Activated CD8-positive, alpha-beta memory T cell treated with anti-CD3 and anti-CD28 coated beads for 1 hour (primary cell): ENCODE measurements at places on chromosomes 12 and 14.
A peak's percentile ranks its signal among the peaks of the same experiment; 100 is the strongest.

- peak; percentile 75 for DNase-seq
Observed at GRCh38 chr14:74608959-74609611, 3.0 kb downstream of the LTBP2 start.

GRCh38 chr12:75982169-75982564 is 49.4 kb downstream of the PHLDA1 start:
- no peak for DNase-seq

DNA sequence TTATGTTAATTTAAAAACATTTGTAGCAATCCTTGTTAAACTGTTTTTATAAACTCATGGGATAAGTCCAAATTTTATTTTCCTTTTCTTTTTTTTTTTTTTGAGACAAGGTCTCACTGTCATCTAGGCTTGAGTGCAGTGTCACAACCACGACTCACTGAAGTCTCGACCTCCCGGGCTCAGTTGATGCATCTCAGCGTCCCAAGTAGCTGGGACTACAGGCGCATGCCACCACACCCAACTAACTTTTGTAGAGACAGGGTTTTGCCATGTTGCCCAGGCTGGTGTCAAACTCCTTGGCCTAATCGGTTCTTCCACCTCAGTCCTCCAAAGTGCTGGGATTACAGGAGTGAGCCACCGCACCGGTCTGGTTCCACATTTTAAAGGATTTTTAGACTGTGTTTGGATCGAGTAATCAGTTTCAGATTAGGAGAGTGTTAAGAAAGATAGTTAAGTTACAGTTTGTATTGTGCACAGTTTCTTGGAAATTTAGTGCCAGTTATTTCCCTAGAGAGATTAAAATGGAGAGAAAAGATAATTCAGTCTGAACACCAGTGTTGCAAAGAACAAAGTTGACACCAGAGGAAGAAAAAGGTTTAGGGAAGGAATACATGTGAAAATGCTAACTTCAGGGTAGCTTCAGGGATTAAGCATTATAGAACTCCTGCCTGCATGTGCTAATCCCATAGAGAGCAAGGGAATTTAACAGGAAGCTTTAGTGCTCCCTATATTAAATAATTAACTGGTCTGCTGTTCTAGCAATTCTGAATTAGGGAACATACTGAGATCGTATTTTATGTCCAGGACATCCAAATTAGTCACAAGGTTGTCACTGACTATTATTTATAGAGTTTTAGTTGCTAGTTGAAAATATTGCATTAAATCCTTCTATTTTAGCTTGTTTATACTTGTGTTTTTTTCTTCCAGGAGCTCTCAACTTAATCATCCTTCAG is 10.1 kb downstream of the RAP1B start:
- no peak for DNase-seq

DNA sequence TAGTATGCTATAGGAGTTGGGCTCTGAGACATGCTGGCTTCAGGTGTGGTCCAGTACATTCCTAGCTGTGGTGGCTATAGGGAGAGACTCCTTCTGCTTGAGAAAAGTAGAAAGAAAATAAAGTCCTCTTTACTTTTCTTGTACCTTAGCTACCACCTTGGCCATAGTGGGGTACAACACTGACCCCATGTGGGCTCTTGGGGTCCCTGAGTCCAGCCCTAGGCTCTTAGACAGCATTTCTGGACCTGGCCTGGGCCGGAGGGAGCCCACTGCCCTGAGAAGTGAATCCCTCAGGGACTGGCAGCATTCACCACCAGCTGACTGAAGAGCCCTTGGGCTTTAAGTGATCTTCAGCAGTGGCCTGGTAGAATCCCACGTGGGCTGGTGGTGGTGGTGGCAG is 143.1 kb downstream of the SYT10 start:
- DNase-seq, result no peak

- no peak for DNase-seq
Observed at GRCh38 chr12:101207086-101207780, 2.8 kb downstream of the SLC5A8 start.

- no peak for DNase-seq
Observed at GRCh38 chr12:128606051-128606450, 217.7 kb downstream of the SLC15A4 start.

- DNase-seq, result peak; percentile 28
Observed at GRCh38 chr14:71555654-71556559, 376.3 kb upstream of the RGS6 start.

GRCh38 chr14:62943202-62943601 is 102.1 kb downstream of the KCNH5 start:
- no peak for DNase-seq

DNA sequence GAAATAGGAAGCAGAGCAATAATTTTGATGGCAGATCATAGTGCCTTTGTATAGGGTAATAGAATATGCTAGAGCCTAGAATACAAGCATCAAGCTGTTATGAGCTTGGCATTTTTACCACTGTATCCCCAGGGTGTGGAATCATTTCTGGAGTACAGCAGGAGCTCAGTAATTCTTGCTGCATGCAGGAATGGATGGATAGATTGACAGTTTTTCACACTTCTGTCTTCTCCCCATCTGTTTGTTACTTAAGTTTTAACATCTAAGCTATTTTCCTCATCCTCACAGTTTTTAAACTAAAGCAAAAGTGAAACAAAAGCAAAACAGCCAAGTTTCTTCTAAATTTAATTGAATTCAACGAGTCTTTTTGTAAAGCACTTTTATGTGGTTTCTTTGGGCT is 32.6 kb downstream of the ALG10 start:
- DNase-seq, result no peak

GRCh38 chr12:12508612-12509011 is 54.1 kb downstream of the DUSP16 start:
- DNase-seq, result no peak

GRCh38 chr14:36996857-36997590 is 175.4 kb downstream of the SLC25A21 start:
- no peak for DNase-seq

DNA sequence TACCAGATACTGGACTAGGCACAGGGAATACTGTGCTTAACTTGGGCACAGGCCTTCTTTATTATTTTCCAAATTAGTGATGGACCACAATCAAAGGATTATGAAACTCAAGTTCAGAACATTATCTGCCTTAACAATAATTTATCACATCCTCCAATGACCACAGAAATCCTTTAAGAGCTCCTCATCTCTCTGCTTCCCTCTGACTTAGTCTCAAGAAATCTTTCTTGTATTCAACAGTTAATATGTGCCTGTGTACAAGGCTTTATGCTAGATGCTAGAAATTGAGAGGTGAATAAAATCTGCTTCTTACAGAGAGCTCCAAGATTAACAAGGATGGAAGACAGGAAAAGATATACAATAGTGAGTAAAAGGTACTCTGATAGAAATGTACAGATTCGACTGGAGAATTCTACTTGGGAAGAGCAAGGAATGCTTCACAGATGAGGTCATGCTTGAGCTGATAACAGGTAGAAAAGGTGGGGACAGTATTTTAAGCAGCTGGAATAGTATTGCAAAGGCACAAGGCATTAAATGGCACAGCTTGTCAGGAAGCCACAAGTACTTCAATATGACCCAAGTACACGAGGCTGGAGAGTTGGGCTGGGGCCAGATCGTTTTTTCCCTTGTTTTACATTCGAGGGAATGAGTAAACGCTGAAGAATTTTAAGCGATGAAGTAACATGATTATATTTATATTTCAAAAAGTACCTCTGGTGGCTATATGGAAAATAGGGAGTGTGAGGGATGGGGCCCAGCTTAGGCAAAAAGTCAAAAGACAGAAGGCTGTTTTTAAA is 55.1 kb upstream of the ARID2 start:
- DNase-seq, result no peak

DNA sequence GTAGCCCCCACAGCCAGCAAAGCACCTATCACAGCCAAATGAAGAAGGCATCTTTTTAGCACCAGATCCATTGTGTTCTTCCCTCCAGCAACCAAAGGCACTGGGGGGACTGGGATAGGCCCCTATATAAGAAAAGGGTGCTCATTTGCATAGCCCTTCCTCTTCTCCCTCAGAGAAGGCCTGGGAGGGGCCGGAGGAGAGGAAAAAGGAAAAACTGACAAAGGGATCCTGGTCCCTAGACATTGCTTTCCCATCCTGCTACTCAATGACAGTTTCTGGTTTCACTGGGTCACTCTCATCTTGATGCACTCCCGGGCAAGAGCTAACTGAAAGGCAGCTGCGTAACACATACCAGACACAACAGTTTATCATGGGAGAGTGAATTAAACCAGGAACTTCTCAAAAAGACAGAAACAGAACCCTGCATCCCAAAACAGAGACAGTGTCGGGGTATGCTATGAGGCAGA is at the start of gene PMEL:
TSS of gene PMEL (minus strand) at position 102 of the 467 bp plus-strand sequence. CDS start at position 71, 31 bp downstream.
- no peak for DNase-seq

DNA sequence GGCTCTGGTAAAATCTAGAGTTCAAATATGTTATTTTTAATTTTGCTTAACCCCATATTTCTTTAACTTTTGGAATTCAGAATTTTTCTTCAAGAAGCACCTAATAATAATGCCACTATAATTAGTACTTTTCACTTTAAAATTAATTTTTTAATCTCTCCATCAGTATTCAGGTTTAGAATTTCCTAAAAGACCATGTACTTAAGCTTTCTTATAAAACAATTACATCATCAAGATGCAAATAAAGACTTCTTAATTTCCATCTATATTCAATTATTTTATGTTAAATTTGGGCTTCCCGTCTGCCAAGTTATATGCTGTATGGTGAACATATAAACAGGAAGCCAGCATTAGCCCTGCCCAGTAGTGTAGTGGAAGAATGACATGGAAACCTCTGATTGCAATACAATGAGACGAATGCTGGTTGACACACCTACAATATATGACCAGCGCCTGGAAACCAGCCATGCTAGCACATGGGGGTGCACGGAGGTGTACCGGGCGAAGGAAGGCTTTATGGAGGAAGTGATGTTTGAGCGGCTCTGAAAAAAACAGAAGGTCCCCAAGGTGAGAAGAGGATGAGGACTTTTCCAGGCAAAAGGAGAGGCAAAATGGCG is 82.2 kb downstream of the LLPH start:
- no peak for DNase-seq

DNA sequence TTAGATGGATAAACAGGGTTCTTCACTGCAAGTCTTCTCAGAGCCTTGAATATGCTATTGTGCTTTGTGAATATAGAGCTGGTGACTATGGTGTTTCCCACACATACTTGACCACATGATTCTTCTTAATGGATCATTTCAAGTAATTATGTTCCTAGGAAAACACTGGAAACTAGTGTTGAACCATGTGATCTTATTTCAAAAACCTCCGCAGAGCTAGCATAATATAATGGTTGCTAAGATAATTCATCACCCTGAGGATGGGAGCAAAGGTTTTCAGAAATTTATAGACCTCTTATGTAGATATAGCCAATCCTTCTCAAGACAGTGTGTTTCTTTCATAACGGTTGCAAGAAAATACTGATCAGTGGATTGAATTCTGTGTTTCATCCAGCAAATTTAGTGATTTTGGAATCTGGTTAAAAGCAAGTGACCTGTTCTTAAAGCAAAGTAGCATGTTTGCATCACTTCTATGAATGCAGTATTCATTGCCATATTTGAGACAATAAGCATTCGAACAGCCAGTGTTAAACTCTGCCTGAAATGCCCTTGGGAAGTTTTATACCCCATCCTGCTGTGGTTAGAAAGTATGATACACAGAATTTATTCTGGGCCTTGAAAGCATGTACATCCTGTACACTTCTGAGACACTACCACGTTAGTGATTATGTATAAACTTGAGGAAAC is 341.0 kb upstream of the E2F7 start:
- no peak for DNase-seq

DNA sequence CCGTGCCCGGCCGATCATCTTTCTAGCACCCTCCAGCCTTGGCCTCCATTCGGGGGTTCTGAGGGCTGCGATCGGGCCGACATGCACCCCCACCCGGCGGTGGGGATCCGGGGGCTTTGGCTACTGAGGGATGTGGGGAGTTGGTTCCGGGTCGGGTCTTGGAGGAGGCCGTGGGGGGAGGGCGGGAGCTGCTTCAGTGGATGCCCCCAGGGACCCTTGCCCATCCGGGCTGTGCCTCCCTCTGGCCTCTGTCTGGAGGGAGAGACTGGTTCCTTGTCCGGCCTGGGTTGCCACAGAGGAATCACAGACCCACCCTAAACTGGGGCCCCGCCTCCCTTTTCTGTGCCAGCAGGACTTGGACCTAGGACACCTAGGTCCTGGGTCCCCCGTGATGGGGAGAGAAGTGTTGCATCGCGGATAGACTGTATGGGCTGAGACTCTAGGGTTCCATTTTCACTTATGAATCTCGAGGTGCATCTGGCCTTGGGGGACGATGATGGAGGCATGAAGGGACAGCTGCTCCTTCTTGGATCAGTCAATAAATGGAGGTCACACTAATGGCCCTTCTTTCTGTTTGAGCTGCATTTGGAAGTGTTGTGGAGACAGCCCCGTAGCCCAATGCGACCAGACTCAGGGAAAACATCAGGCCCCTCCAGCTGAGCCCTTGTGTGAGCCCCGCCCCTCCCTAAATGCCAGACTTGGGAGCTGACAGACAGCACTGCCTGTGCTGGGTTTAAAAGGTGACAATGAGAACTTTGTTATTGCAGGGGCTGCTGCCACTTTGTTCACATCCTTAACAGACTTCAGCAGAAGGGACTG is 577 bp downstream of the DTX3 start:
- DNase-seq, result no peak

DNA sequence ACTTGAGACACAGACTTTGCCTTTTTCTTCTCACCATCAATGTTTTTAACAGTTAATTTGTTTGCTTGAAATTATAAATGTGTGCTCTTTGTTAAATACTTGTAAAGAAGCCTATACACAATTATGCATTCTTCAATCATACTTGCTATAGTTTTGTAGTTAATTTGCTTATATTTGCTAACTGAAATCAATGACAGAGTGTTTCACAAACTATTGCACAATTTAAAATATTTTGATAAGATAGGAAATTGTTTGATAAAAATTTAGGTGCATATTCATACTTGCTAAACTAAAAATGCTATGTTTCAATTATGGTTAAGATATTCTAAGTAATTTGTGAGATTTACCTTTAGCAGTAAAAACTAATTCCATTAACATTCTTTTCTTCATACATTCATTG is 13.7 kb upstream of the OR4K5 start:
- no peak for DNase-seq

DNA sequence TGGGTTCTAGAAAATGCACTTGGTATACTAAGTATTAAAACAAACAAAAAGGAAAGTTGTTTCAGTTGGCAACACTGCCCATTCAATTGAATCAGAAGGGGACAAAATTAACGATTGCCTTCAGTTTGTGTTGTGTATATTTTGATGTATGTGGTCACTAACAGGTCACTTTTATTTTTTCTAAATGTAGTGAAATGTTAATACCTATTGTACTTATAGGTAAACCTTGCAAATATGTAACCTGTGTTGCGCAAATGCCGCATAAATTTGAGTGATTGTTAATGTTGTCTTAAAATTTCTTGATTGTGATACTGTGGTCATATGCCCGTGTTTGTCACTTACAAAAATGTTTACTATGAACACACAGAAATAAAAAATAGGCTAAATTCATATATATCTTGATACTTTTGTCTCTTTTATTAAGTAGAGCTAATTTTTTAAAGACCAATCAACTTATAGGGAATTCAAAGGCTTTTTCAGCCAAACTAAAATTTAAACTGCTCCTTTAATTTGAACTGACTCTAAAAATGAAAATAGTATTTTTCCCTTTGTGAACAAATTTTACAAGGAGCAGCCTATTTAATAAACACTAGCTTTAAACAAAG is 2.8 kb downstream of the FOXG1 start:
- no peak for DNase-seq
